ENCODE measurements at places on chromosomes 6 and 20. TPM values are rescaled to one million over a fixed set of nuclear protein-coding genes. Genes with fewer than 3 reads are reported as not detected.

The RNF217 gene
- 25.1 TPM for total RNA-seq

The CTAGE9 gene
- not detected for total RNA-seq

The LPA gene
- 7.6 TPM for total RNA-seq

The PPP1R3G gene
- total RNA-seq: 3.7 TPM

The PROKR2 gene
- 4.8 TPM for total RNA-seq

The HLA-DQB2 gene
- total RNA-seq: not detected

The TBC1D32 gene
- 46.6 TPM for total RNA-seq

The GINS1 gene
- 14.1 TPM for total RNA-seq

The KCNK17 gene
- 0.69 TPM for total RNA-seq

The PCSK2 gene
- total RNA-seq: 30.2 TPM

The TRIM40 gene
- not detected for total RNA-seq

The SGK2 gene
- total RNA-seq: 0.46 TPM

The CCR6 gene
- total RNA-seq: not detected

The DEFB129 gene
- total RNA-seq: not detected

The SIM1 gene
- 9.7 TPM for total RNA-seq

The NELFE gene
- 47.5 TPM for total RNA-seq

The MUCL3 gene
- not detected for total RNA-seq

The POU3F2 gene
- 46.4 TPM for total RNA-seq

The GRM1 gene
- 26.8 TPM for total RNA-seq

The KIAA1755 gene
- total RNA-seq: 1.8 TPM

The SAMD5 gene
- 26.3 TPM for total RNA-seq

The GMPR gene
- 10.8 TPM for total RNA-seq

The NMBR gene
- 9.7 TPM for total RNA-seq

The SDHAF4 gene
- 33.9 TPM for total RNA-seq

The SLC22A3 gene
- total RNA-seq: 3.9 TPM

The CYP39A1 gene
- 3.7 TPM for total RNA-seq

The TNF gene
- 0.23 TPM for total RNA-seq

The FAM217A gene
- total RNA-seq: not detected

The HSPA12B gene
- total RNA-seq: 3.2 TPM

The BEND6 gene
- total RNA-seq: 47.3 TPM

Measured in diencephalon (tissue), 1 donor.